Liver (tissue), 10 donors: ENCODE measurements at places on chromosomes 7 and 10. TPM values are rescaled to one million over a fixed set of nuclear protein-coding genes. Genes with fewer than 3 reads are reported as not detected.

The TAS2R3 gene
- total RNA-seq: 4.1 TPM

The CRYGN gene
- total RNA-seq: under 0.01 TPM

The DNAH11 gene
- 0.05 TPM for total RNA-seq

The NUTM2A gene
- 0.59 TPM for total RNA-seq

The NPSR1 gene
- not detected for total RNA-seq

The AGR2 gene
- total RNA-seq: not detected

The LIPK gene
- not detected for total RNA-seq

The PTPRZ1 gene
- 0.09 TPM for total RNA-seq

The VWA2 gene
- 0.25 TPM for total RNA-seq

The MRLN gene
- total RNA-seq: not detected

The SEC31B gene
- total RNA-seq: 1.3 TPM

The EZH2 gene
- 21.3 TPM for total RNA-seq

The VKORC1L1 gene
- total RNA-seq: 14.6 TPM

The PMS2 gene
- 7.2 TPM for total RNA-seq

The HOXA10 gene
- 0.08 TPM for total RNA-seq

The COL13A1 gene
- total RNA-seq: 0.47 TPM

The SPDYE18 gene
- 0.09 TPM for total RNA-seq

The ACSM6 gene
- total RNA-seq: not detected

The RASA4B gene
- total RNA-seq: 0.75 TPM

The LIPM gene
- not detected for total RNA-seq

The CPED1 gene
- 58.0 TPM for total RNA-seq

The LRRN3 gene
- 1.1 TPM for total RNA-seq

The MYOF gene
- total RNA-seq: 4.0 TPM

The TFR2 gene
- total RNA-seq: 358 TPM

The NACAD gene
- 0.09 TPM for total RNA-seq

The STEAP4 gene
- 3.7 TPM for total RNA-seq

The MARCHF5 gene
- 9.7 TPM for total RNA-seq
